ENCODE measurements at places on chromosomes 3 and 15. TPM values are rescaled to one million over a fixed set of nuclear protein-coding genes. Genes with fewer than 3 reads are reported as not detected.

DNA sequence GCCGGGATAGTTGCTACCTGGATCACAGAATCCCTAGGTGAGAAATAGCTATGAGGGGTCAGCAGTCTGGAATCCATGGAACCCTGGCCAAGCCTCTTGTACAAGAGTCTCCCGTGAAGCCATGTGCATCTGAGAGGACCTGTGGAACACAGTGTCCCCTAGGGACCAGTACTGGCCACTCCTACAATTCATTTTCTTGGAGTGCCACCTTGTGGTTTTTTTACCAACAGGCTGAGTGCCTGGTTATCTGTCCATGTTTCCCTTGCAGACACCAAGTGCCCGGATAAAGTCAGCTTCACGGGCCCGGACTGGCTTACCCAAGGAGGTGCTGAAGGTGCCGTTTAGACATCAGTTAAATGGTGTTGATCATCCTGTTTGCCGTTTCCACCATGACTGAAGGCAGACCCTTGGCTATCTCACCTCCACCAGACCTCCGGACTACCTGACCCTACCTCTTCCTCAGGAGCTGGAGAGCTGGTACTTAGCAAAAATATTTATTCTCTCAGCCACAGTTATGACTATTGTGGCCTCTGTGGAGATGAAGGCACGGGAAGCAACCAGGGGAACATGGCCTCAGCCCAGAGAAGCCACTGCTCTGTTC is 93.9 kb downstream of the RBPMS2 start:
- peaks cover 8% of the 10 kb centered on the region for H3K4me1 ChIP-seq
- H3K36me3 ChIP-seq: no peaks in the 10 kb centered on the region
- H3K27ac ChIP-seq: peak overlapping the region; percentile 22
- peaks cover 6% of the 10 kb centered on the region for H3K27me3 ChIP-seq

TTC14 gene
- 64.6 TPM for total RNA-seq

SLCO2A1 gene
- total RNA-seq: not detected

DNA sequence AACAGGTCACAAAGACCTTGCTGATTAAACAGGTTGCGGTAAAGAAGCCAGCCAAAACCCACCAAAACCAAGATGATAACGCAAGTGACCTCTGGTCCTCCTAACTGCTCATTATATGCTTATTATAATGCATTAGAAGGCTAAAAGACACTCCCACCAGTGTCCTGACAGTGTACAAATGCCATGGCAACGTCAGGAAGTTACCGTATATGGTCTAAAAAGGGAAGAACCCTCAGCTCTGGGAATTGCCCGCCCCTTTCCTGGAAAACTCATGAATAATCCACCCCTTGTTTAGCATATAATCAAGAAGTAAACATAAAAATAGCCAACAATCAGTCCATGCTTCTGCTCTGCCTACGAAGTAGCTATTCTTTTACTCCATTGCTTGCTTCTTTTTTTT is 108.1 kb downstream of the MAGI1 start:
- DNase-seq: no peak
- peaks cover 2% of the 10 kb centered on the region for H3K27me3 ChIP-seq
- no peaks in the 10 kb centered on the region for H3K36me3 ChIP-seq
- H3K4me1 ChIP-seq: no peaks in the 10 kb centered on the region

GOLGA8Q gene
- not detected for total RNA-seq

GRCh38 chr15:38440353-38441129 is 13.4 kb upstream of the FAM98B start:
- H3K27ac ChIP-seq: peak overlapping the region; percentile 75
- H3K4me3 ChIP-seq: no peak overlapping the region
- peak; percentile 29 for DNase-seq
- H3K36me3 ChIP-seq: peaks cover 5% of the 10 kb centered on the region

RAD51 gene
- total RNA-seq: 5.0 TPM

GUCA1C gene
- total RNA-seq: not detected

GRCh38 chr3:3127432-3128010 is 781 bp downstream of the TRNT1 start:
- H3K36me3 ChIP-seq: no peaks in the 10 kb centered on the region
- peak overlapping the region; percentile 91 for H3K27ac ChIP-seq

DNA sequence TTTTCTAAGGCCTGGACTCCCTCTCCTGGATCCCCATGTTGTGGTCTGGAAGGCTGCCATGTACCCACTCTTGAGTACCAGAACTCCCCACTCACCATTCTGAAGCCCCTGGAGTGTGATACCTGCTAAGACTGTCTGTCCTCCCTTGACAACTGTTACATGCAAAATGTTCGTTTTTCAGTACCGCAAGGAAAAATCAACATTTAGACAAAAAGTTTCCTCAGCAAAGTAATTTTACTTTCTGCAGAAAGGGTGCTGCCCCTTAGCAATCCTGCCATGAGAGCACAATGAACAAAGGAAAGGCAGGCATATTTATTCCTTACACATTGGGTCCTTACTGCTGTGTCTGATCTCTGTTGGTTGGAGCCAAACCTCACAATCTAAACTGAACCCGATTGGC is 7.0 kb upstream of the GK5 start:
- no peak for DNase-seq
- no peaks in the 10 kb centered on the region for H3K36me3 ChIP-seq
- no peaks in the 10 kb centered on the region for H3K4me1 ChIP-seq
- no peak overlapping the region for H3K27ac ChIP-seq
- H3K4me3 ChIP-seq: no peak overlapping the region

DNA sequence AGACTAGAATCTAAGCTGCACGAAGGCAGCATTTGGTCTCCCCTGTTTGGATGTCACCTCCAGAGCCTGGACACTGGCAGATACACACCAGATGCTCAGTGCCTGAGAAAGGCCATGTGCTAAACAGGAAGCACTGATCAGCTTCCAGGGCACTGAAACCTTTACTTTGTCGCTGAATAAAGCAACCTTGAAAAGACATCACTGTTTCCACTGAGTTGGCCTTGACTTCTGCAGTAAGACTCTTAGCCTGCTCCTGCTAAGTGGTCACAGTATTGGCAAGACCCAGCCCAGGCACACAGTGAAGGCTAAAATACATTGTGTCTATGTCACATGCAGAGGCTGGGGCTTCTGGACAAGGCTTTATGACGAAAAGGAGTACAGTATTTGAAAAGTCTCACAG is 104.3 kb upstream of the ICE2 start:
- H3K4me3 ChIP-seq: no peak overlapping the region
- H3K36me3 ChIP-seq: no peaks in the 10 kb centered on the region
- H3K27me3 ChIP-seq: no peaks in the 10 kb centered on the region
- no peaks in the 10 kb centered on the region for H3K4me1 ChIP-seq

INSYN1 gene
- 86.6 TPM for total RNA-seq

GRCh38 chr15:39134282-39134681 is 446.6 kb upstream of the THBS1 start:
- no peak for DNase-seq
- no peaks in the 10 kb centered on the region for H3K27me3 ChIP-seq
- H3K4me1 ChIP-seq: peaks cover 6% of the 10 kb centered on the region

PPP4R2 gene
- total RNA-seq: 77.9 TPM

RTP3 gene
- not detected for total RNA-seq

DNA sequence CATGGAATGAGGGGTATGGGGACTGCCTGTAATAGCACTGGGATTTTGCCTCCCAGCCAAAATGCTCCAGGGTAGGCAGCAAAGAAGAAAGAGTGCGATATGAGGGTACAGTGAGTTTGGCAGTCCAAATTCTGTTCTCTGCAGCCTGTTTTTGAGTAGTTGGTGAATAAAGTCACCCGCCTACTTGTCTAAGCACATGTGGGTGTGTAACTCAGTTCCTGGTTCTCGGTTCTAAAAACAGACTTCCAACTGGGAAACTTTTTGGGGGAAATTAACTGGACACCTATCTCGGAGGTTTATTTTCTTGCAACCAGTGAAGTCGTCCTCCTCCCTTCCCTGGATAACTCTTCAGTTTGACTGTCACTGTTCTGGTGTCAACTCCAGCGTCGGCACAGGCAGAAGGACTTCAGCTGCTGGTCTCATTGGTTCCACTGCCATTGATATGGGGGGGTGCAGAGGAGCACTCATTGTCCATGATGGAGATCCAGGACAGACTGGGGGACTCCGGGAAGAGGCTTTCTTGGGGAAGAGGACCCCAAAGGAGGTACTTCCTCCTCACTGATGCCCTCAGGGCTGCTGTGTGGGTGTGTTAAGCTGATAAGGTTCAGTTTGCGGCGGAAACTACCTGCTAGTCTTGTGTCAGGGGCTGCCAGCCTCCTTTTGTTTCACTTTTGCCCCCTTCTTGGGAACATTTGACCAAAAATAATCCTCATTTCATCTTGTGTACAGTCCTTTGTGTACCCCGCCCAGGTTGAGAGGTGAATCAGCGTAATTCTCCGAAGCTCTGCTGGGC is 13.2 kb downstream of the GHRL start:
- no peaks in the 10 kb centered on the region for H3K27me3 ChIP-seq
- H3K27ac ChIP-seq: no peak overlapping the region
- no peaks in the 10 kb centered on the region for H3K4me1 ChIP-seq
- H3K4me3 ChIP-seq: no peak overlapping the region
- H3K36me3 ChIP-seq: no peaks in the 10 kb centered on the region

- H3K4me3 ChIP-seq: no peak overlapping the region
- H3K36me3 ChIP-seq: no peaks in the 10 kb centered on the region
- H3K27me3 ChIP-seq: no peaks in the 10 kb centered on the region
- no peaks in the 10 kb centered on the region for H3K4me1 ChIP-seq
- no peak for DNase-seq
These were observed 30.5 kb downstream of the MINDY4B start for GRCh38 chr3:150874666-150875219.

TERC gene
- total RNA-seq: 6.4 TPM

DNA sequence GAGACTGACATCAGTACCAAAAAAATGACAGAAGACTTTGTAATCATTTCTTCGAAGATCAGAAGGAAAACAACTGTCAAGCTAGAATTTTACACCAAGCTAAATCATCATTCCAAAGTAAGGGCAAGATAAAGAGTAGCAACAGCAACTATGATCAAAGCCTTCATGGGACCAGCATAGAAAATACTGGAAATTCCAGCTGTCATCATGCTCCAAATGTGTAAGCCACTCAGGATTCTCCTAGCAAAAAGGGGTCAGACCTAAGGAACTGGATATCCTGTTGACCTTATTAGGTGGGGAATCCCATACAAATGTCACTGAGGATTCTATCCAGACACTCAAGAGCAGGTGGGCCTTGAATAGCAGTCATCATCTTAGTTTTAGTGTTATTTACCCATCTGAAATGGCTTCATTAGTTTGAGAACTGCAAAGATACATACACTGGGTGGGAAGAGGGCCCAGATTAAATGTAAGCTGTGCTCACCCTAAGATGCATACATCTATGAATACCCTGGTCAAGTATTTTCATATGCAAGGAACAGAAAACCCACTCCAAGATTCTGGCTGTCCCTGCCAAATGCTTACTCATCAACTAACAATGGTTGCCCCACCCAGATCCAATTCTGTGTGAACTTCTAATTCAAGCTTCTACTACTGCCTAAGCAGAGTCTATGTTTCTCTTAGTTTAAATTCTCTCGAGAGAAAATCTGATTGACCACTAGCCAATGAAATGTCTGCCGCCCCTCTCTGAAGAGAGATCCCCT is 33.5 kb downstream of the CLDN18 start:
- no peak overlapping the region for H3K27ac ChIP-seq
- no peaks in the 10 kb centered on the region for H3K4me1 ChIP-seq
- no peaks in the 10 kb centered on the region for H3K36me3 ChIP-seq
- no peak overlapping the region for H3K4me3 ChIP-seq
- H3K27me3 ChIP-seq: no peaks in the 10 kb centered on the region

DNA sequence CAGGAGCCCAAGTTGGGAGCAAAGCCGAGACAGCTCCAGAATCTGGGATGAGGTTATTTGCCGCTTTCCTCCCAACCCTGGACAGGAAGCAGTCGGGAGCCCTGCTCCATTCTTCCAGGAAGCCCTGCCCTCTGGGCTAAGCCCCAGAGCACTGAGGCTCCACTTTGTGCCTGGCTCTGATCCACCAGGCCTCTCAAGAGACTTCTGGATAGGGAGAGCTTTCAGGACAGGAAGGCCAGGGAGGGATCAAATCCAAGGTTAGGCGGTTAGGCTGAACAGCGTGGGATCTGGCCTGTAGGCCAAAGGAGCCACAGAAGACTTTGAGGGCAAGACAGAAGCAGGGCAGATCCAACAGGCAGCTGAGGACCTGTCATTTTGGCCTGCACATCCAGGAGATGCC is 835 bp downstream of the STOML1 start:
- H3K27me3 ChIP-seq: peaks cover 7% of the 10 kb centered on the region
- H3K4me3 ChIP-seq: peak overlapping the region; percentile 87

DNA sequence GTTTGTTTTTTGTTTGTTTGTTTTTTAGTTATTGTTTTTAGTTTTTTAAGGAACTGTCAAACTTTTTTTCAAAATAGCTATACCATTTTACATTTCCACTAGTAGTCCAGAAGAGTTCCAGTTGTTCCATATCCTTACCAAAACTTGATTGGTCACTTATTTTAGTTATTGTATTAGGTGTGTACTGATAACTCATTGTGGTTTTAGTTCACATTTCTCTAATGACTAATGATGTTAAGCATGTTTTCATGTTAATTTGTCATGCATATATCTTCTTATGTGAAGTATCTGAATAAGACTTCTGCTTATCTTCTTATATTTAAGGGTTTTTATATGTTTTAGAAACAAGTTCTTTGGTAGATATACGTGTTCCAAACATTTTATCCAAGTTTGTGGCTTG is 89.5 kb downstream of the CD200R1L start:
- H3K4me3 ChIP-seq: no peak overlapping the region
- H3K4me1 ChIP-seq: no peaks in the 10 kb centered on the region
- H3K27ac ChIP-seq: no peak overlapping the region
- H3K36me3 ChIP-seq: no peaks in the 10 kb centered on the region

- no peaks in the 10 kb centered on the region for H3K36me3 ChIP-seq
- H3K4me3 ChIP-seq: no peak overlapping the region
- H3K4me1 ChIP-seq: peaks cover 2% of the 10 kb centered on the region
- H3K27ac ChIP-seq: no peak overlapping the region
- no peak for DNase-seq
These were observed 82.4 kb downstream of the NR2F2 start for GRCh38 chr15:96412906-96413231.

RBP2 gene
- not detected for total RNA-seq

TNFAIP8L3 gene
- total RNA-seq: not detected

DNA sequence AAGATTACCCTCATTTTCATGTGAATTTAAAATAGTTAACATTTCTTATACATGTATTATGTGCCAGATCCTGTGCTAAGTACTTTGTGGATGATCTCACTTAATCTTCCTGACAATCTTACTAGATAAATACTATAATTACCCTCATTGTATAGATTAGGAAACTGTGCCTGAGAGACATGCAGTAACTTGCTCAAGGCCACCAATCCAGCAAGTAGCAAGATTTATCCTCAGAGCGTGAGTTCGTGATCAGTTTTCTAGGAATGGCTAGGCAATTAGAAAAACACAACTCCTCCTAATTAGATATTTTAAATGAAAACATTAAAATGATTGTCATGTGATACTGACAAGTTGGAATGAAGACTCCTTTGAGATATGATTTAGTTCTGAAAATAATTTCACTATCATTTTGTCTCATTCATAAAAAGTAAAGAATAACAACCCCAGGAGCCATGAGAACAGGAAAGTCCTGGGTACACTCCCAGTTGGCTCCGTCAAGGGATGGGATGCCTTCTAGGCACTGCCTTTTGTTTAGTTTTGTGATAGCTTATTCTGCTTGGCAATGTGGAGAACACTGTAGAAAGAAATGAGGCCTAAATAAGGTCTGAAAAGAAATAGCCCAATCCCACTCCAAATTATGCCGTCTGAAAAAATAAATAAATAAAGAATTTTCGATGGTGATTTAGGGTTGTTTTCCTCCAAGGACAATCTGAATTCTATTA is 61.3 kb downstream of the FBN1 start:
- no peak for DNase-seq
- H3K27ac ChIP-seq: no peak overlapping the region
- H3K36me3 ChIP-seq: no peaks in the 10 kb centered on the region
- H3K27me3 ChIP-seq: no peaks in the 10 kb centered on the region
- no peaks in the 10 kb centered on the region for H3K4me1 ChIP-seq
- H3K4me3 ChIP-seq: no peak overlapping the region
